ENCODE measurements at places on chromosomes 16 and 17.

DNA sequence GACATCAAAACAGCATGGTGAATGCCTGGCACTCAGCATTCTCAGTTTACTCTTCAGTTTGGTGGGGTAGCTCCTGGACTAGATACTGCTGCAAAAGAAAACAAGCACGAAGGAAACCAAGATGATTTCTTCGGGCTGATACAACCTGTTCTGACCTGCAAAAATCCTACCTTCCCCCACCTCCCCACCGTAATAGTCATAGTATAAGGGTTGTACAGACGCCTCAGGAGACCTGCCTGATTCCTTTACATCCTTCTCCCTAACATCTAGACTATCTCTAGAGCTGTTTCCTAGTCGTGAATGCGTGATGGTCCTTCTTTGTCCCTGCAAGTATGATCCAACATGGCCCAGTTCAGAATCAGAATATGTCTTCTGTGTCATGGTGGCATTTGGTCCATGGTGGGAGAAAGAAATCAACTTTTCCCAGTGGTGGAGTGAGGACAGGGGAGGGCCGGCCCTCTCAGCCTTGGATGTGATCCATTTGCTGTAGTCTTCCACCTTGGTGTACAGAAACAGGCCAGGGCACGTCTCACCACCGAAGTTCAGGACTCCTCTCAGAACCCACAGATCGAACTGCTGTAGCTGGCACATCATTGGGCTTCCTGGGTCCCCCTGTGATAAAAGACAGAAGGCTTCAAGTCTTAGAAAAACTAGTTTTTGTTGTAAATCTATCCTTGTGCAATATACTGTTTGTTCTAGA, 14.5 kb downstream of the PRSS54 start:
- DNase-seq, result no peak

GRCh38 chr17:66671156-66671555, 163.8 kb upstream of the CACNG5 start:
- no peak for DNase-seq

GRCh38 chr16:87551487-87551886, 50.8 kb upstream of the JPH3 start:
- DNase-seq, result no peak

GRCh38 chr17:42034059-42034458, 14.2 kb downstream of the NKIRAS2 start:
- no peak for DNase-seq

DNA sequence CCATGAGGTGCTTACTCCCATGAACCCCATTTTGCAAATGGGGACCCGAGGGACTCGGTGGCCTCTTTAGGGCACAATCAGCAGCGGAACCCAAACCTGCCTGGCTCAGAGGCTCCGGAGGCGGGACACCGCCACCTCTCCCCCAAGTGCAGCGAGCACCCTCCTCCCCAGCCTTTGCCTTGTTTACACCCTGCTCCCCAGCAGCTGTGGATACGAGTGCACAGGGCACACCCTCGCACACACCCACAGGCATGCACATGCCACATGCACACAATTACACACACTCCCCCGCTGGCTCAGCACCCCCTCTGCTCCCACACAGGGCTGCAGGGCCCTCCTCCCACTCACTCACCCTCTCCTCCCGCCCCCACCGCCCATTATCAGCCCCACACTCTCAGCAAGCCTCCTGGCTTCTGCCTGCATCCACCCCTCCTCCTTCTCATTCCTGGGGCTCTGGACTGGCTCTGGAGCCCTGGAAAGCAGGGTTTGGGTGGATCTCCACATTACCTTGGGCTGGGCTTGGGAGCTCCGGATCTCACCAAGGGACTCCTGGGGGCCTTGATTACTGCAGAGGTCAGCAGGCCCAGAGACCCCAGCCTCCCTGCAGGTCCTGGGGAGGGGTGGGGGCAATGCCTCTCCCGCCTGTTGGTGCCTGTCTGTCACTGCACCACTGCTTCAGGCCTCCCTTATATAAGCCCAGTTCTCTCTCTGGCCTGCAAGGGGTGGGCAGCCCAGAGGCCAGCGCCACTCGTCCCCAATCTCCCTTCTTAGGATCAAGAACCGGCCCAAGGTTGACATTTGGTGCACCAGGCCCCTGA, 6.4 kb downstream of the PDK2 start:
- no peak for DNase-seq

DNA sequence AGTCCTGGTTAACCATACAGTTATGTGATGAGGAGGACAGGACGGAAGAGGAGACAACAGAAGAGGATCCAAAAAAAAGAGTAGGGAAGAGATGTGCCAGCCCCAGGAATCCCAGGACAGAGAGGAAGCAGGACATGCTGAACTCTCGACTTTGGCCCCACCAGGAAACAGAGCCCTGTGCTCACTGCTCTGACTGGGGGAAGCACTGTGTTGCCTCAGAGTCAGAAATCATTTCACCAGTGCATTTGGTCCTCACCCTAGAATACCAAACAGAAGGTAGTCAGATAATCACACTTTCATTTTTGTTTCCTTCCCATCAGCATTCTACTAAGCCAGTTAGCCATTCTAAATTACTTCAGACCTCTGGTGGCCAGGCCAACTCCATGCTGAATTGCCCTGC, 421.0 kb upstream of the CDH5 start:
- no peak for DNase-seq

DNA sequence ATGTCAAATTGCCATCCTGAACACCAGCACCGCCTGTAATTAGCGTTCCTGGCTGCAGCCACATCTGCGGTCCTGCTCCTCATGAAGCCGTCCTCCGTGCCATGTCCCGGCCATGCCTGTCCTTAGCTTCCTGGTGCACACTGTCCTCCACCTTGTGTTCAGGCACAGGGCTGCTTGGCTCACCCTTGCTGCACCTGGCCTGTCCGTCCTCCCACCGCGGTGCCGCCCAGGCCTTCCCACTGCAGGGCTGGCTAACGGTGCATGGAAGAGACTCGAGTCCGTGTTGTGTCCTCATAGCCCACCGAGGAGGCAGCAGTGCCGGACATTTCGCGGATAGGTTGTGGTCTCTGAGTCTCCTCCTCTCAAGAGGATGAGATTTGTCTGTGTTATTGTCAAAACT, 20.4 kb downstream of the DUSP14 start:
- DNase-seq, result no peak

GRCh38 chr16:18834864-18835263, 33.5 kb upstream of the ARL6IP1 start:
- no peak for DNase-seq

DNA sequence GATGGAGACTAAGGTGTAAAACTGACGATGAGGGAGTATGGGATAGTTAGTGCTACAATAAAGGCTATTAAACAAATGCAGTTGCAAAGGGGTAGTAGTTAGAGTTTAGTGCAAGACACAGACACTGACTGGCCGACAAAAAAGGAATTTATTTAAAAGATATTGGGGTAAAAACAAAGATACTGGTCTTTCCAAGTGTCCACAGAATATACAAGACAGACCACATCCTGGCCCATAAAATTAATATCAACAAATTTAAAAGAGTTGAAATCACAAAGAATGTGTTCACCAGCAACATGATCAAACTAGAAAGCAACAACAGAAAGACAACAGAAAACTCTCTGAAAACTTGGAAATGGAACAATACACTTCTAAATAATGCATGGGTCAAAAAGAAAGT, 54.7 kb downstream of the CFDP1 start:
- DNase-seq, result no peak

GRCh38 chr16:17749706-17750105, 278.9 kb upstream of the XYLT1 start:
- no peak for DNase-seq

GRCh38 chr16:69909760-69910159, 41.4 kb upstream of the CLEC18A start:
- DNase-seq, result no peak
